ENCODE measurements at places on chromosomes 12 and 14. TPM values are rescaled to one million over a fixed set of nuclear protein-coding genes. Genes with fewer than 3 reads are reported as not detected.

CCDC196 gene
- not detected for polyA plus RNA-seq

LRRK2 gene
- 0.10 TPM for polyA plus RNA-seq

ARHGEF25 gene
- polyA plus RNA-seq: not detected

RPS26 gene
- polyA plus RNA-seq: 386 TPM

Measured in CD4-positive, alpha-beta memory T cell (primary cell).